ENCODE measurements at places on chromosomes 7 and 10.

DNA sequence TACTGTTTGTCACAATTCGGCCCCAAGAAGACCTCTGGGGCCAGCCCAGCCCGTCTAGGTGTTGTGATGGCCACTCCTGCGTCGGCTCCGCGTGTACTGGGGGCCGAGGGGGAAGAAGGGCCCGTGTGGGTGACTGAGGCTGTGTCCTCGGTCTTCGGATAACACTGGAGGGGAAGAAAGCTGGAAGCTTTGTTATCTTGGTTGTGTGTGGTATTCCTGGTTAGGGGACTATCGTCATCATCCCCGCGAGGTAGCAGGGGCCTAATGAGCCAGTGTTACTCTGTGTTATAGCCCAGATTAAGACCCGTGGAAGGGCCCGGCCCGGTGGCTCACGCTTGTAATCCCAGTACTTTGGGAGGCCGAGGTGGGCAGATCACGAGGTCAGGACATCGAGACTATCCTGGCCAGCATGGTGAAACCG is 854 bp downstream of the MTG1 start:
- no peak for DNase-seq

DNA sequence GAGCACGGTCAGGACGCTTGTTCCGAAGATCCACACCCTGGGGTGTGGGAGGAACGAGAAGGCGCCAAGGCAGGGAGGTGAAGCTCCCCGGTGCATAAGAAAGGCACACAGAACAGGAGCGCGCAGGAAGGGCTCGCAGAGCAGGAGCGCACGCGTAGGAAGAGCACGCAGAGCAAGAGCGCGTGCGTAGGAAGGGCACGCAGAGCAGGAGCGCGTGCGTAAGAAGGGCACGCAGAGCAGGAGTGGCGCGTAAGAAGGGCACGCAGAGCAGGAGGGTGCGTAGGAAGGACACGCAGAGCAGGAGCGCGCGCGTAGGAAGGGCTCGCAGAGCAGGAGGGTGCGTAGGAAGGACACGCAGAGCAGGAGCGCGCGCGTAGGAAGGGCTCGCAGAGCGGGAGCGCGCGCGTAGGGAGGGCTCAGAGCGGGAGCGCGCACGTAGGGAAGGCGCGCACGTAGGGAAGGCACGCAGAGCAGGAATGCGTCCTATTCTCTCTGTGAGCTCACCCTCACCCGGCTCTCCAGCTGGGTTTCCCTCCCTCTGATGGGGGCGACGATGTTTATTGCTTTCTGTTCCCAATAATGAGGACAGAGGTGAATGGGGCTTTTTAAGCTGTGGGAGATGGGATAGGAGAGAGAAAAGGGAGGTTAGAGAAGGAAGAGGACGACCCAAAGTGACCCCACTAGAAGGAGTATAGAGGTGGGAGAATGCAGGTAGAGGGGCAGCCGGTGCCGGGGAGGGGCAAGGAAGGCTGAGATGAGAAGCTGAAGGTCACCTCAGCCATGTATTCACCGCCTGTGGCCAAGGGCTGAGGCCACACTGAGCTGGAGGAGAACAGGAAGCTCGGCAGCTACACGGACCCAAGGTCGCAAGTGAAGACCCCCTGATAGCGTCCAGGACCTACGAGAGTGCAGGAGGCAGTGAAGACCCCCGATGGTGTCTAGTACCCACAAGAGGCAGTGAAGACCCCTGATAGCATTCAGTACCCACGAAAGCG is 423.2 kb downstream of the PTPRN2 start:
- no peak for DNase-seq

GRCh38 chr10:96387161-96387560 is 28.4 kb upstream of the OPALIN start:
- DNase-seq: peak; percentile 22

DNA sequence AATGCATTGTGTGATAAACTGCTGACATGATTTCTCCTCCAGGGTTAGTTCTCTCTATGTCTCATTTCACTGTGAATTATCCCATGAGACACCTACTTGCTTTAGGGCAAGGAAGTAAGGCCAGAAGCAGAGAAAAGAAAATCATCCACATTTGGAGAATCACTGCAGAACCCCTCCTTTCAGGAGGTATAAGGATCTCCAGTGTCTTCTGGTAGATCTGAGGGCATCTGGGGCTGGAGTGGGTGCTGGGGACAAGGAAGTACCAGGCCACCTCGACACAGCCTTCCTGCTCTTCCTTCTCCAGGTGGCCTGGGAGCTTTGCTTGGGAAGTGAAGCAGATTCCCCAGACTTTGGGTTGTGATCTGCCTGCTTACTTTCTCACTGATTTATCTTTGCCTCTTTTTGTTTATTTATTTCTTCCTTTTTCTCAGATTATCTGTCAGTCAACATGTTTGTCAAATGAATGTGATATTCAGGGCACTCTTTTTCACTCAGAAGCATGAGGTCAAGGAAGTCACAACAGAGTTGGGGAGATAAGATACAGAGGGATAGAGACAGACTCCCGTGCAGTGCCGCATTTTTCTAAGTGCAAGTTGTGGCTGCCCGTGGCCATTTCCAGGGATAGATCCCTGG is 12.4 kb upstream of the CAMK2G start:
- DNase-seq: no peak

DNA sequence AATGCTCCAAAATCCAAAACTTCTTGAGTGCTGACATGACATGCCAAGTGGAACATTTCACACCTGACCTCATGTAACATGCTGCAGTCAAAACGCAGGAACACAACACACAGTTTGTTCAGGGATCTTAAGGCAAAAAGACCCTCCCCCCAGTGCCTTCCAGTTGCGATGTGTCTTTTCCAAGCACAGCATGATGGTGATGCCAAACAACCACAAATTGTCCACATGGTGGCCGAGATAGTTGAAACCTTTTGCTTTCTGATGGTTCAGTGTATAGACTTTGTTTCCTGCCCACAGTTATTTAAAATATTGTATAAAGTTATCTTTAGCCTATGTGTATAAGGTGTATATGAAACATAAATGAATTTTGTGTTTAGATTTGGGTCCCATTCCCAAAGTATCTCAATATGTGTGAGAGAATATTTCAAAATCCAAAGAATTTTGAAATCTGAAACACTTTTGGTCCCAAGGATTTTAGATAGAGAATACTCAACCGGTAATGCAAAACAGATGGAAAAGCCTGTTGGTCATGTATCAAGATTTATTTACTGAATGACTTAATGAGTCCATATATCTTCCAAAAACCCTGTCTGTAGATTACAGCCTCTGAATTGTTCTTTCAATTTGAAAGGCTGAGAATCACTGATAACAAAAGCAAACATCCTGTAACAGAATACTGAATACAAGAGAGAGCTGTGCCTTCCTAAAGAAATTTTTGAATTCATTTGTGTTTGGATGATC is 93.4 kb upstream of the OIT3 start:
- no peak for DNase-seq

GRCh38 chr10:93054486-93054885 is 6.1 kb upstream of the CYP26C1 start:
- DNase-seq: no peak

GRCh38 chr7:91194841-91195240 is 69.4 kb upstream of the FZD1 start:
- no peak for DNase-seq

GRCh38 chr10:124470544-124471434 is 9.2 kb downstream of the LHPP start:
- no peak for DNase-seq

- no peak for DNase-seq
Observed at GRCh38 chr7:124881981-124882380, 47.6 kb downstream of the POT1 start.

DNA sequence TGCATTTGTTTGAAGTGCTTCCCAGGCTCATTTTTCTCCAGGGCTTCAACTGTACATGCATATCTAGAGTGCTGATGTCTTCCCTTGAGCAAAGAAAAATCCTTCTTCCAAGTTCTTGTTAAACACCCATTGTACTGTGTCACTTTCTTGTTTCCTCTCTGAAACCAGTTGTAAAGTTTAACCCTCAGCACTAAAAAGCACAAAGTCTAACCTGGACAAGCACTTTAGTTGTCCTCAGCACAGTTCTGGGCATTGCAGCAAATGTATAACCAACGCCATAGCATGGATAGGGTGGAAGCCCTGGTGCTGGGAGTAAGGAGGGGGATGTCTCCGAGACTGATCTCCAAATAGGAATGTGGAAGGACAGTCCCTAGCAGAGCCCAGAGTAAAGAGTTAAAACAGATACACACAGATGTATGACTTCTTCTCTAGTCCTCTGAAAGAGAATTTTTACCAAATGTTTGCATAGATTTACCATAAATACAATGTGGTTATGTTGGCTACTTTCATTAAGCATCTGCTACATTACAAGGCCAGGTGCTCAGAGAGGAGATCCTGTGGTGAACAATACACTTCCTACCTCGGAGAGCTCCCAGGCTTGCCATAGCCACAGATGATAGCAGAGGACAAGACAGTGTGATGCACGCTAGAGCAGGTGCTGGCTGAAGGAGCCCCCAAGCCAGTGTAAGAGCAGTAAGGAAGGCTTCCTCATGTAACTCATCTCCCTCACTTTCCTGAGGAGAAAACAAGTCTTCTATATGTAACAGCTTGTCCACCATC is 57.0 kb downstream of the DNAJC12 start:
- no peak for DNase-seq

- DNase-seq: no peak
Observed at GRCh38 chr7:158979635-158980351, 123.4 kb downstream of the DYNC2I1 start.

- DNase-seq: no peak
Observed at GRCh38 chr10:119933179-119933578, 40.6 kb downstream of the SEC23IP start.

GRCh38 chr10:114635101-114635500 is 23.0 kb downstream of the ABLIM1 start:
- DNase-seq: no peak

DNA sequence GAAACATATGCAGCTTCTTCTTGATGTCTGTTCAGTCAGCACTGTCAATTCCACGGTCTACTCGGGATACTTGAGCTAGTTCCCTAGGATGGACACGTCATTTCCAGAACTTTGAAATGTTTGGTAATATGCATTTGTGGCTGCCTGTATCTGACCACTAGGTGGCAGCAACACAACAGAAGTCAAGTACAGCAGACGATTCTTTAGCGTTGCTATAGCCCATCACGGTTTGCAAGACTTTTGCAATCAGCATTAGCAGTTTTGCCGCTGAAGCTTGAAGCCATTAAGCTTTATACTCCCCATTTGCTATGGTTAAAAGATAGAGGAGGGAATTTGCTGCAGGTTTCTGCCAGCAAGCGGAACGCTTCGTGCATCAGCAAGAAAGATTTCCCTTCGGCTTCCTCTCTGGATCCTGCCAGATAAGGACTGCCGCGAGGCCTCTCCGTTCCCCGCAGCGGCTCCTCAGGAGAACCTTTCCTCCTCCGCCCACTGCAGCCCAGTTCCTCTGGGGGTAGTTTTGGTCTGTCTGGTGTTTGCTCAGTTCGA is 63.5 kb downstream of the ABCC2 start:
- DNase-seq: peak; percentile 91

DNA sequence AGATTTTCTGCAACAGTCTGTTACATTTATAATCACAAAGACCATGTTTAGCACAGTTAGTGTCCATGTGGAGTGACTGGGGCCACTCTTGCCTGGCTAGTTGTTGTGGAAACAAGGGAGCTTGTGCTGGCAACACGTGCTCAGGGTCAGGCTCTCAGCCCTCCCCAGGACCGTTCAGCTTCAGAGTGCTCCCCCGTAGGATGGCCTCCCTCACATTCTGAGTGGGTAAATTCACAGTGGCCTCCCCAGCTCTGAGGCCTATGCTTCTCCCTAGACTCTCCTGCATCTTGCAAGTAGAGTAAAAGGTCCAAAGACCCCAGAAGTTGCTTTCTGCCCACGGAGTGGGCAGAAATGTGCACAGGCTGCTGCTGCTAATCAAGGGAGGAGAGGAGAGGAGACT is 122.3 kb downstream of the ADCY1 start:
- no peak for DNase-seq

- DNase-seq: no peak
Observed at GRCh38 chr10:106819490-106819889, 345.0 kb downstream of the SORCS1 start.

DNA sequence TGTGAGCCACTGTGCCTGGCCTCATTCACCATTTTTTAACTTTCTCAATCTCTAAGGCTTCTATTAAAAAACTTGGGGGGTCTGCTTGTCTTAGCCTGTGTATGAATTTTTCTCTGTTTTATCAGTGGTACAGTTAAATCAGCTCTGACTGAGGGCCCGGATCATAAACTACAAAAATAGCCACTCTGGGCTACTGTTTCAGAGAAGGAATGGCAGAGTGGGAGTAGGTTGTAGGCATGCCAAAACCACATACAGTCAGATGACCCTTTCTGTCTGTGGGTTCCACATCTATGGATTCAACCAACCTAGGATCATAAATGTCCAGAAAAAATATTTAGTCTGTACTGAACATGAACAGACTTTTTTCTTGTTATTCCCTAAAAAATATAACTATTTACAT is 21.3 kb downstream of the TBC1D12 start:
- DNase-seq: no peak

DNA sequence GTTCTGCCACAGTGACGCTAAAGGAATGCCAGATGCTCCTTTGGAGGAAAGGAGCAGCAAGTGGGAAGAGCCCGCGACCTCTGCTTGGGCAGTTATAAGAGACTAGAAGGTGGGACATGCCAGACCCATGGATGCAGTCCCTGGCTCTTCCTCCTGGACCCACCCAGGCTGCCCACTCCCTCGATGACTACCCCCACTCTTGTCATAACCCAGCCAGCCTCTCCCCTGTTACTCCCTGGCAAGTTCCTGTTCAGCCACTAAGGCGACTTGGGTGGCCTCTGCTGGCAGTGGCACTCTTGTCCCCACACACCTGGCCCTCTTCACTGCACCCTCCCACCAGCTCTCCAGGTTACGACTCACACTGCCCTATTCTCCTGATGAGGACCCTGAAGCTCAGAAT is 33.5 kb downstream of the COL13A1 start:
- DNase-seq: no peak

DNA sequence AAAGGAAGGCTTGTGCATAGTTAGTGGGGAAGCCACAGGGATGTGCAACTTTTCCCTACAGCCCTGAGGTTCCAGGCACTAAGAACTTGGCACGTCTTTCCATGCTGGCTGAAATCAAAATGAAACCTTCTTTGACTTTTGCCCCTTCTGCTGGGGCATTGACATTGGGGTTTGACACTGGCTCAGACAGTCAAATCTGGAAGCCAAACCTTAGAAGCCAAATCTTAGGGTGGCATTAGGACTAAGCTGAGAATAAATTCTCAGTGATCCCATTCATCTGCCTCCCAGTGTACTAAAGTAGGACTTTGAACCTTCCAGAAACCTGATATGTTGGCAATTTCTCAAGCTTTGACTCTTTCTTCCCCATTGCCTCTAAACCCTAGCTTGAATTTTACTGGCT is 31.3 kb upstream of the INSYN2A start:
- DNase-seq: no peak

GRCh38 chr7:105776986-105777910 is 99.2 kb downstream of the ATXN7L1 start:
- DNase-seq: no peak

All from HS-5 (cell line).